ENCODE measurements at places on chromosomes 4 and X.

GRCh38 chr4:123166023-123166422, 230.6 kb upstream of the SPRY1 start:
- no peak for DNase-seq

DNA sequence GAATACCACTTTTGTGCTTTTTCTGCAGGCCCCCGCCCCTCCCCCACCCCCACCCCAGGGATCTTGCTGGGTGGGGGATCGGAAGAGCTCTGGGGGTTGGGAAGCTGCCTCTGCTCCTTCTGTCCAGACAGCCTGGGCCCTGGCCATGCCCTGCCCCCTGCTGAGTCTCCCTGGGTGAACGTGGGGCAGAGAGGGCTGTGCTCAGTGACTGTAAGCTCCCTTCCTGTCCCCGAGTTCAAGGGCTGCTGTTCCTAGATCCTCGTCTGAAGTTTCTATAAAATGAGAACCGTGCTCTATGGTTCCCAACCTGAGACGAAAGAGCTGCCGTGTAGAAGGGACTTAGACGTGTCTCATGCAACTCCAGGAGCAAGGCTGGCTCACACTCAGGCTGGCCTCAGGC, 105.0 kb downstream of the SORCS2 start:
- DNase-seq: no peak

DNA sequence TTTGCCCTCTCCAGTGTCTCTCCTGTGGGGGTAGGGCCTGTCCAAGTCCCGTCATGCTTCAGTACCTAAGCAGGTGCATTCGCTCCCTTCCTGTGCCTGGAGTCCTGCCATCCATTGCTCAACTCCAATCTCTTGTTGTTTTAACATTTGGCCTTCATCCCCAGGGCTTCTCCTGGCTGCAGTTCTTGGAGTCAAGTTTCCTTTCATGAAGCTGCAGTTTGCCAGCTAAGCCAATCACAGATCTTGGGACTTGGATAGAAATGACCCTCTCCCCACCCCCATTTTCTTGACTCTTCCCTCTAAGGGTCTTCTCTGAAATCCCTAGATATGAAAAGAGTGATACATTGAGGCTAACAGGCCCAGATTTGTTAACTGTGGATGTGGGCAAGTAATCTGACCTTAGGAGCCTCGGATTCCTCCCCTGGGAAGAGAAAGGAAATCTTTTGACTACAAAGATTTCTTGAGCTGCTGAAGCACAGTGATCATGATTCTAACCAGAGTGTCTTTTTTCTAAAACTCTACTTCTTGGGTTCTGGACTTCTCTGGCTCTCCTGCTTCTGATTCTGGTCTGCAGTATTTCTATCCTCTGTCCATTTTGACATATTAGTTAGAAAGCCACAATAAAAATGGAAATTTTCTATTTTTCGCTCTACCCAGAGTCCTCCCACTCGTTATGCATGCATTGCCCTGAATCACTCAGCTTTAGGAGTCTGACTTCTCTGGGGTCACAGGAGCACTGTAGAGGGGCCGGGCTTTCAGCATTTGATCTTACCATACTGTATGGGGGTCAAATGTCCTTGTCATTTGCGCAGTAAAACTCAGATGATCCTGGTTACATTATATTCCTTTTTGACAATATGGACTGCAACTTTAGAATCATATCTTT, 61.0 kb downstream of the CHRNA9 start:
- no peak for DNase-seq

DNA sequence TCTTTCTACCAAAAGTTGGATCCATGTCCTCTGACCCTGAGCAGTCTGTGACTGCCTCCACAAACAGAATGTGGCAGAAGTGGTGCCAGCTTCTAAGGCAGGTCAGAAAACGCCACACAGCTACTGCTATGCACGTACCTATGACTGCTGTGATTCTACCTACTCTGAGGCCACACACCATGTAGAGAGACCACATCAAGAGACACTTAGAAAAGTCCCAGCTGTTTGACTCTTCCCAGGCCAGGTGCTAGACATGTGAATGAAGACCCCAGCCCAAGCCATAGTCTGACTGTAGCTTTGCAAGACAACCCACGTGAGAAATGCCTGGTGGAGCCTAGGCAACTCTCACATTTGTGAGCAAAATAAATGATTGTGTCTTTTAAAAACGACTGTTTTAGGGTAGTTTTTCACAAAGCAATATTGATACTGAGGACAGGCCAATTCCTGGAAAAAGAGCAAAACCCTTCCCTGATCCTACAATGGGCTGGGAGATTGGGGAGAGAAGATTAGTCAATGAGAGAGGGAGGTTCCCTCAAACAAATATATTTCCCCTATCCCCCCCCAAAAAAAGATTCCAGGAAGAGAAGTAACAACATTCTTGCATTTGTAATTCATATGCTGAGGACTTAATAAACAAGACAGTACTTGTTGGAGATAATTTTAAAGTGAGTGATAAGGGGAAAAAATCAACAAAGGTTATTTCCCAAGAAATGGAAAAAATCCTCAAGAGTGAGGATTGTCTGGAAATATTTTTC, 33.3 kb downstream of the FRYL start:
- DNase-seq: no peak

GRCh38 chrX:133913658-133914388, 71.6 kb downstream of the GPC3 start:
- DNase-seq: no peak

DNA sequence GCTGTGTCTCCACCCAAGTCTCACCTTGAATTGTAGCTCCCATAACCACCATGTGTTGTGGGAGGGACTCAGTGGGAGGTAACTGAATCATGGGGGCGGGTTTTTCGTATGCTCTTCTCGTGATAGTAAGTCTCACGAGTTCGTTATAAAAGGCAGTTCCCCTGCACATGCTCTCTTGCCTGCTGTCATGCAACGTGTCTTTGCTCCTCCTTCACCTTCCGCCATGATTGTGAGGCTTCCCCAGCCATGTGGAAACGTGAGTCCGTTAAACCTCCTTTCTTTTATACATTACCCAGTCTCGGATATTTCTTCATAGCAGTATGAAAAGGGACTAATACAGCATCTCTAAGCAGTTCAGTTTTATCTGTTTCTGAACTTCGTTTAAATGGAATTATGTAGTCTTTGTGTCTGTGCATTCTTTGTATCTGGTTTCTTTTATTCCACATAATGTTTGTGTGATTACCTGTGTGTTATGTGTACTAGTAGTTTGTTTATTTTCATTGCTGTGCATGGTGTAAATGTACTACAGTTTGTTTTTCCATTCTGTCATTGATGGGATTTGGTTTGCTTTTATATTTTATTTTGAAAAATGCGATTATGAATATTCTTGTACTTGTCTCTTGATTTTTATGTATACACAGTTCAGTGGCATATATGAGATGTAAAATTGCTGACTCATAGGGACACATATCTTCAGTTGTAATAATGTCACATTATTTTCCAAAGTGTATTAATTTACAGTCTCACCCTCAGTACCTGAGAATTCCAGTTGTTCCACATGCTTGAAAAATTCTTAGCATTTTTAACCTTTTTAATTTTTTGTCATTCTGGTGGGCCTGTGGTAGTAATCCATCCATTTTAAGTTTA, 304.9 kb downstream of the GBA3 start:
- DNase-seq: no peak

- DNase-seq: no peak
These were observed 29.7 kb upstream of the HMX1 start for GRCh38 chr4:8901335-8901734.

- DNase-seq: no peak
These were observed 136.1 kb downstream of the SNCA start for GRCh38 chr4:89700766-89701423.

GRCh38 chr4:128879971-128880370, 70.5 kb downstream of the JADE1 start:
- DNase-seq: no peak

- no peak for DNase-seq
These were observed 52.2 kb downstream of the SULT1B1 start for GRCh38 chr4:69708211-69708610.

GRCh38 chrX:71052721-71053120, 15.4 kb downstream of the SNX12 start:
- no peak for DNase-seq

GRCh38 chr4:148561467-148561866, 119.3 kb upstream of the NR3C2 start:
- DNase-seq: no peak

GRCh38 chr4:179521952-179522351, 2079.7 kb upstream of the AGA start:
- no peak for DNase-seq

GRCh38 chr4:70225824-70226223, at the start of gene FDCSP:
TSS of gene FDCSP (plus strand) at chr4:70226124. CDS start at chr4:70231195, 5,071 bp downstream.
- no peak for DNase-seq

- no peak for DNase-seq
These were observed 56.5 kb downstream of the PTTG2 start for GRCh38 chr4:38016698-38017097.

DNA sequence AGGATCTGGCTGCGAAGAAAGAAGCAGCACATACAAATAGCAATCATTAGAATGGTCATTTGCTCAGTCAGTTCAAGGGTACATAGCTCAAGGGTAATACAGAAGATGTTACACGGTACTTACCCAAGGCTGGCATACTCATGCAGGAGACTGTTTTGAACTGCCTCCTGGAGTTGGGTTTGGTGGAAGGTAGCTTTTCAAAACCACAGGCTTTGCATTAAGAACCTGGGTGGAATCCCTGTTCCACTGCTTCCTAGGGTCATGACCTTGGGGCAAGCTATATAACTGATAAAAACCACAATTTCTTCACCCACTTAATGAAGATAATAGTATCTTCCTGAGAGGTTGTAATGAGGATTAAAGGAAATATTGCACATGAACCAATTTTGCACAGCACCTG, 36.5 kb downstream of the TBC1D9 start:
- no peak for DNase-seq

DNA sequence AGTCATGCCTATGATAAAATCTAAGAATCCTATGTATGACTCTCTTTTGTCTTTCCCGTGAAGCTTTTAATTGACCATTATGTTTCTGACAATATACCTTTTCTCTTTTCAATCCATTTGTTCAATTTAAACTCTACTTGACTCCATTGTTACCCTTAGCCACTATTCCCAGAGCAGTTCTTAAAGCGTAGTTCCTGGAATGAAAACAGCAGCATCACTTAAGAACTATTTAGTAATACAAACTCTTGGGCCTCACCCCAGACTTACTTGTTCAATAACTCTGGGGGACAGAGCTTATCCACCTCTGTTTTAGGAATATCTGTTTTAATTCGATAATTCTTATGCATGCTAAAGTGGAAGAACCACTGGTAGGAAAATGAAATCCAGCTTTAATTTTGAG, 358.4 kb downstream of the PRR32 start:
- no peak for DNase-seq

DNA sequence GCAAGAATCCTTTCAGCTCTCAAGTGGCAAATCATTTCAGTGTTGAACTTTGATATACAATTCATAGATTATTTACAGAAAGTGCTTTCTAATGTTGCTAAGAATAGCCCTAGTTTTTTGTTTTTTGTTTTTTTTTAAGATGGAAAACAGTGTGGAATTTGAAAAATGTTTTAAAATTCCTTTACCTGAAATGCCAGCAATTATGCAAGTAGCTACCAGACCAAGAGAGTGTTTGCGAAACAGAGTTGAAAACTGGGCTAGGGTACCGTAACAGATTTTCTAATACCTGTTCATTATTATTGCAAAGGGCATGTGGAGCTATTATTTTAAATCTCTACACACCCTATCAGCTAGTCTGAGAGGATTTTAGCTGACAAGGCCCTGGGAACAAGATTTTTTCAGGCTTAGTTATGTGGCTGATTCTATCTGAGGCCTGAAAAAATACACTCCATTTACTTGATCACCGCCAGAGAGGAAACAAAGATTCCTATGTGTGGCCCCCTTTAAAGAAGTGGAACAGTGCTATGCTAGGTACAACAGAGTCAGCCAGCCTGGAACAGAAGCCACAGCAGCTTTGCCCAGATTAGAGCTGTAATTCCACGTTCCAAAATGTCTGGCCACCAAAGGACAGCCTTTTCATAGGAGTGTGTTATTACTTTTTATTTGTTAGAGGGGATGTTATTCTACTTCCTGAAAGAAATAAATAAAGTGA, 46.9 kb upstream of the SLC39A8 start:
- no peak for DNase-seq

GRCh38 chr4:185902654-185903053, 90.7 kb upstream of the SORBS2 start:
- DNase-seq: no peak

GRCh38 chr4:91284480-91284879, 1019.3 kb upstream of the GRID2 start:
- no peak for DNase-seq

GRCh38 chrX:74448669-74449068, 27.4 kb downstream of the SLC16A2 start:
- no peak for DNase-seq

- no peak for DNase-seq
These were observed 16.6 kb downstream of the DCK start for GRCh38 chr4:71009890-71010588.

- DNase-seq: no peak
These were observed 54.4 kb upstream of the ESX1 start for GRCh38 chrX:104309169-104309568.

DNA sequence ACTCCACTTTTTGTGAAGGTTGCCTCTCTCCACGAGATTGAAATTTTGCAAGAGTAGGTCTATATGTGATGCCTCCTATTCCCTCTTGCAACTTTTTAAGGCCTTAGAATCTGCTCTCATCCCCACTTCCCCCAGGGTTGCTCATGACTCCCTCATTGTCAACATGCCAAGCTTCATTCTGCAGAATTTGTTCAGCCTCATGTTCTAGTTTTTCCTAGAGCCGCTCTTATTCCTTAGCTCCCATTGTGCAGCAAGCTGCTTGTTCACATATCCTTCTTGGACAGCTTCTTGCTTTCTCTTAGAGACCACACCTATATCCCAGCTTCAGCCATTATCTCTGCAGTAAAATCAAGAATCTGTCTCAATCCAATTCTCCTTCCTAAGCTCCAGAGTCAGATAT, 82.4 kb downstream of the CNGA2 start:
- DNase-seq: no peak

DNA sequence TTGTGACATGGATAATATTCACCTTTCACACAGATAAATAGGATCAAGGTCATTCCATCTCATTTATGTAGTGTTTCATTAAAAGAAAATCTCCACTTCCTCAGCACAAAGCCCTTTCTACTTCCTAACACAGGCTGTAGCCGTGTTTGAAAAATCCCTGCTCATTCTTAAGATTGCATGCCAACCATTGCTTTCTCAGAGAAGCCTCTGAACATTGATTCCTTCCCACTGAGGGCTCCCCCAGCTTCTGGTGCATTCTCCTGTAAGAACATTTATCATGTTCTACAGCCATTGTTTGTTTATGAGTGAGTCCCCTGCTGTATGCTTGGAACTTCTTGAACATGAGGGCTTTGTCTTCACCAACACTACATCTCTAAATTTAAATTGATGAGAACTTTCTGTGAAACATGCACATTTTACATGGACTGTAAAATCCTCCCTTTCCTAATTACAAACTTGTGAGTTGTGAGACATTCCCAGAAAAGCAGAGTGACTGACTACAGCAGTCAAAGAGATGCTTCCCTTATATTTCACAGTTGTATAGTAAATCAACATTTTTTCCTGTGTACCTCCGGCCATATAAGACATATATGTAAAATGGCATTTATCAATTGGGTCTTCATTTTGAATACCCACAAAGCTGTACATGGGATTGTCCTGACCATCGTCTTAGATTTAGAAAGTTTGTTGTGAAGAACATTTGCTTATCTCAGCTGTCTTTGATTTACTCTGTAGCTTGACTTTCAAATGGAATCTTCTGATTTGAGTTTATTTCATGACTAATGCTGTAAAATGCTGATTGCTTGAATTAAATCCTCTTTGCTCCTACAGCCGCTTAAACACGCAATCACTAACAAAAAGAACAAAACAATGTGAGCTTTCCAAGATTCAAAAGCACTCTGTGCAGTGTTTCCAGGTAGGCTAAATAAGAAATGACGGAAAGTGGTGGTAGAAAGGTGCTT, 600.5 kb upstream of the SLIT2 start:
- DNase-seq: no peak

GRCh38 chr4:112253382-112254000, 21.9 kb downstream of the AP1AR start:
- DNase-seq: no peak

Data from GOT3 (cell line).